Aorta (tissue), 5 donors: ENCODE measurements at places on chromosomes 4 and X. TPM values are rescaled to one million over a fixed set of nuclear protein-coding genes. Genes with fewer than 3 reads are reported as not detected.

DNA sequence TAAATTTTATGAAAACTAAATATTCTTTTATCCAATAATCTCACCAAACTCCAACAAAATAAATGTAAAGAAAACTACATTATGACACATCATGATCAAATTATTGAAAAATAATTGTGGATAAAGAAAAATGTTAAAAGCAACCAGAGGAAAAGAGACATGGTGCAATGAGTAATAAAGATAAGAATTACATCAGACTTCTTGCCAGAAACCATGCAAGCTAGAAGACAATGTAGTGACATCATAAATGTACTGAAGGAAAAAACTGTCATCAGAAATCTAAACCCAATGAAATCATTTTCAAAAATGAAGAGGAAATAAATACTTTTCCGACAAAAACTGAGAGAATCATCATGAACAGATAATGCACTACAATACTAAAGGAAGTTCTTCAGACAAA is 135.9 kb upstream of the EOLA2 start:
- H3K27me3 ChIP-seq = no peaks in the 10 kb centered on the region
- no peaks in the 10 kb centered on the region for H3K36me3 ChIP-seq
- H3K27ac ChIP-seq = no peak overlapping the region
- no peak overlapping the region for H3K4me3 ChIP-seq
- H3K4me1 ChIP-seq = no peaks in the 10 kb centered on the region

DNA sequence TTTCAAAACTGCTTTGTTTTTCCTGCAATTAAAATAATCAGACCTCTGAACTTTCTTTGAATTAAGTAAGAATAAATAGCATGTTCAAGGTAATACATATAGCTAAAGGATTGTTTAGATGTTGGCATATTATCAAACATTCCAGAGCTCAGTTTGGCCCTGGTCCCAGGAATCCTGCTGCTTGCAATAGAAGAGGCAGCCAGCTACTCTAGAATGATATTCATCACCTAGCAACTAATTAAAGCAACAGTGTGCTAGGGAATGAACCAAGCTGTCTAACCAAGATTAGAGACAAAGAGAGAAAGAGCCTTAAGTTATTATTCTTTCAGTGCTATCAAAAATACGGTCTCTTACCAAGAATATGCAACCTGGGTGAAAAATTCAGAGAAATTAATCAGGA is 460.9 kb downstream of the GABRG1 start:
- H3K4me3 ChIP-seq = no peak overlapping the region
- no peaks in the 10 kb centered on the region for H3K4me1 ChIP-seq
- H3K27ac ChIP-seq = no peak overlapping the region
- no peaks in the 10 kb centered on the region for H3K27me3 ChIP-seq

DNA sequence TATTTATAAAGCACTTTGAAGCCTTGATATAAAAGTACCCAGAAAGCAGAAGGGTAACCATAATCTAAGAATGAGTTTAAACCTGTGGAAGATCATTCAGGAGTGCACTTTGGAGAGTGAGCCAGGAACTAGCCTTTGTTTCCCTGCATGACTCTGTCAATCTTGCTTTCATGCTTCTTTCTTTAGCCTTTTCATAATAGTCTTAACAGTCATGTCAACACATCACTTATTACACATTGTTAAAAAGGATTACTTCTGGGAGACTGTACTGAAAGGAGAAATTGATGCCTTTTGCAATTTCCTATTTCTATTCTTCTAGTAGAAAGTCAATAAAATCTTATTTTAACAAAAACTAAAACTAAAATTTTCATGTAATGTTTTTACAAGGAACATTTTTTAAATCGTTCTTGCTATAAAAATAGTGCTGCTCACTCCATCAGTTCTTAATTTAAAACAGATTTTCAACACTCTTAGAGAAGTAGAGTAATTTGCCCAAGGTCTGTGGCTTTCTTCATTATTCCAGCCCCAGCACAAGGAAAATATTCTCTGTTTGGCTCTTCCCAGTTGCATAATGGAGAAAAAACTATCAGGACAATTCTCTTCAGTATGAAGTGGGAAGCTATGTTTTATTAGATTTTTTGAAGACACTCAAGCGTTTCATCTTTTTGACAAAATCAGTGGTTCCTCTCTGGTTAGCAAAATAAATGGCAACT is 35.4 kb upstream of the SPP1 start:
- no peaks in the 10 kb centered on the region for H3K36me3 ChIP-seq
- H3K4me3 ChIP-seq = no peak overlapping the region
- H3K27me3 ChIP-seq = no peaks in the 10 kb centered on the region
- no peaks in the 10 kb centered on the region for H3K4me1 ChIP-seq
- no peak for DNase-seq

- H3K4me3 ChIP-seq = peak within 1 kb of the TSS; percentile 58
- no peaks in the 10 kb centered on the region for H3K36me3 ChIP-seq
- H3K27ac ChIP-seq = peak within 1 kb of the TSS; percentile 69
- no peaks in the 10 kb centered on the region for H3K27me3 ChIP-seq
- H3K4me1 ChIP-seq = no peaks in the 10 kb centered on the region
Measured at GRCh38 chr4:105894660-105895582, at the start of gene NPNT. NPNT (plus strand) TSS chr4:105895471; CDS start chr4:105895653, 182 bp downstream.

DNA sequence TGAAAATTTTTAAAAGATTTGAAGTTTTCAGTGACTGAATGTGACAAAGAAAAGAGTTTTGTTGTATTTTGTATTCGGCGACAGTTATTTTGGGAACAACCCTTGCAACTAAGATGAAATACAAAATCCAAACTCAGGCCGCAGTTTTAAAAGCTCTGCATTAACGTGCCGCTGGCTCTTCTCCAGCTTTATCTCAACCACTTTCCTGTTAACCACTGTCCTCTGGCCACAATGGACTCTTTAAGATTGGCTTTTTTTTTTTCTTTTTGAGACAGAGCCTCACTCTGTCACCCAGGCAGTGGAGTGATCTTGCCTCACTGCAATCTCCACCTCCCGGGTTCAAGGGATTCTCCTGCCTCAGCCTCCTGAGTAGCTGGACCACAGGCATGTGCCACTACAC is 22.1 kb upstream of the AMTN start:
- DNase-seq = no peak
- no peaks in the 10 kb centered on the region for H3K36me3 ChIP-seq
- no peaks in the 10 kb centered on the region for H3K27me3 ChIP-seq
- H3K4me1 ChIP-seq = no peaks in the 10 kb centered on the region
- no peak overlapping the region for H3K27ac ChIP-seq
- no peak overlapping the region for H3K4me3 ChIP-seq

DNA sequence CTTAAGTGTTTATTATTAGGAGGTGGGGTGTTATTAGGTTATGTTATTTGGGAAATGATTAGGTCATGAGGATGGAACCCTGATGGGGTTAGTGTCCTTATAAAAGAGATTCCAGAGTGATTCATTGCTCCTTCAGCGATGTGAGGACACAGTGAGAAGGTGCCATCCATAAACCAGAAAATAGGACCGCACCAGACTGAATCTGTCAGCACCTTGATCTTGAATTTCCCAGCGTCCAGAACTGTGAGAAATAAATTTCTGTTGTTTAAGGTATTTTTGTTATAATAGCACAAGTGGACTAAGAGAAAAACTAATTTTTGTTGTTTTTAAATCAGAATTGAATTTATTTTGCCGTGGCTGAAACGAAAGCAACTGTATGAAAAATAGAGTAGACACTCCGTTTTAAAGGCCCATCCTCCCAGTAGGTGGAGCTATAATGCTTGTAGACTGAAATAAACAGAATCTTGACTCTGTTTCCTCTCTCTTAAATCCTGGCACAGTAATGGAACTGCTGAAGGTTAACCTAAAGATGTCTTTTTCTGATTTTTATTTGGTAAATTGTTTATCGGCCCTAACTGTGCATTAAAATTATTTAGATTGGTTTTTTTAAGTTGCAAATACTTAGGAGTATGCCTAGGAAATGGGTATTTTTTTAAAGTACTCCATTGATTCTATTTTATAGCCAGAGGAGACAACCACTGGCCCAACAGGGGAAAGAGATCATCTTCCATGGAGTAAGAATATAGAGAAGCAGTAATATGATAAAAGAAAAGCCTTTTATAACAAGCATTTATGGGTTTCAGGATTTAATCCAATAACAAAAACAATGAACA is 133.2 kb upstream of the ADAMTS3 start:
- H3K27me3 ChIP-seq = no peaks in the 10 kb centered on the region
- DNase-seq = no peak
- no peaks in the 10 kb centered on the region for H3K4me1 ChIP-seq
- H3K27ac ChIP-seq = no peak overlapping the region
- H3K4me3 ChIP-seq = peak overlapping the region; percentile 48

- no peak for DNase-seq
- no peaks in the 10 kb centered on the region for H3K4me1 ChIP-seq
- no peak overlapping the region for H3K4me3 ChIP-seq
- no peaks in the 10 kb centered on the region for H3K36me3 ChIP-seq
Measured at GRCh38 chr4:85228264-85228663, 246.7 kb upstream of the ARHGAP24 start.

The MND1 gene
- 0.81 TPM for total RNA-seq
